ELF-1 (cell line): ENCODE measurements at places on chromosomes 3 and 15.

- no peak for DNase-seq
Measured at GRCh38 chr3:98647197-98647596, 53.8 kb upstream of the CPOX start.

DNA sequence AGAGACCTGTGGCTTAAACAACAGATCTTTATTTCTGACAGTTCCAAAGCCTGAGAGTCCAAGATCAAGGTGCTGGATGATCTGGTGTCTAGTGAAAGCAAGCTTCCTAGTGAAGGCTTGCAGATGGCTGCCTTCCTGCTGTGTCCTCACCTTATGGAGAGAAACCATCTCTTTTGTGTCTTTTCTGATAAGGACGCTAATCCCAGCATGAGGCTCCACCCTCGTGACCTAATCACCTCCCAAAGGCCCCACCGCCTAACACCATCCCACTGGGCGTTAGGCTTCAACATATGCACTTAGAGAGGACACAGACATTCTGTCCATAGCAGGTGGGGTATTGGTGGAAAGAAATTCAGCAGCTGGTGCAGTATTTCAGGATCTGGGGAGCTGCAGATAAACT is 19.8 kb upstream of the LYSMD4 start:
- peak; percentile 7 for DNase-seq

DNA sequence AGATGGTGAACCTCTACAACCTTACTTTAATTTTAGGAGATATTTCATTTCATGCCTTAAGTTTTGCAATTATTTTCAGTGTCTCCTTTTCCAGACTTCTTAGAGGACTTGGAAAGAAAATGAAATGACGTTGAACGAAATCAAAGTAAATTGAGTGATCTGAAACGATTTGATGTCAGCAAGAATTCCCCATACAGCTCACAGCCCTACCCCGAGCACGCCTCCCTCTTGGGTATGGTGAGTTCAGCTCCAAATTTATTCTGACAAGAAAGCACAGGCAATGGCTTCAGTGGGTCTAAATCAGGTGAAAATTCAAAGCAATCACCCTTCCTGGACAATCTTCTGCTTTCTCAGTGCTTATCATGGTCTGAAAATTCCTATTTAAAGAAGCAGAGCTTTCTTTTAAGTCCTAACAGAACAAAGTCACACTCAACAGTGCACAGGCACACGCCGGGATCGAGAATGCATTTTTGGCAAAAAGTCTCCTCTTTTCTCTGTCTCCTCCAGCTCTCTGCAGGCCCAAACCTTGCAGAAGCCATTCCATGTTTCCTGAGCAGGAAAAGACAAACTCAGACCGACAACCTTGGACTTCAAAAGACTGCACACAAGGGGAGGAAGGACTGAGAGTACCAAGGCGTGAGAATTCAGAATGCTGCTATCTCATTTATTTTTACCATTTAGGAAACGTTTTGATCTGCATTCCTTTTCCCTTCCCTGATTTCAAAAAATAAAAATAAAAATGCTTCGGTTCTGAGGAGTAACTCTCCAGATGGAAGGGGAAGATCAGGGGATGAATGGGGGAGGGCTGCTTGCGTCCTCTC is 72.0 kb downstream of the CCNL1 start:
- peak; percentile 21 for DNase-seq

DNA sequence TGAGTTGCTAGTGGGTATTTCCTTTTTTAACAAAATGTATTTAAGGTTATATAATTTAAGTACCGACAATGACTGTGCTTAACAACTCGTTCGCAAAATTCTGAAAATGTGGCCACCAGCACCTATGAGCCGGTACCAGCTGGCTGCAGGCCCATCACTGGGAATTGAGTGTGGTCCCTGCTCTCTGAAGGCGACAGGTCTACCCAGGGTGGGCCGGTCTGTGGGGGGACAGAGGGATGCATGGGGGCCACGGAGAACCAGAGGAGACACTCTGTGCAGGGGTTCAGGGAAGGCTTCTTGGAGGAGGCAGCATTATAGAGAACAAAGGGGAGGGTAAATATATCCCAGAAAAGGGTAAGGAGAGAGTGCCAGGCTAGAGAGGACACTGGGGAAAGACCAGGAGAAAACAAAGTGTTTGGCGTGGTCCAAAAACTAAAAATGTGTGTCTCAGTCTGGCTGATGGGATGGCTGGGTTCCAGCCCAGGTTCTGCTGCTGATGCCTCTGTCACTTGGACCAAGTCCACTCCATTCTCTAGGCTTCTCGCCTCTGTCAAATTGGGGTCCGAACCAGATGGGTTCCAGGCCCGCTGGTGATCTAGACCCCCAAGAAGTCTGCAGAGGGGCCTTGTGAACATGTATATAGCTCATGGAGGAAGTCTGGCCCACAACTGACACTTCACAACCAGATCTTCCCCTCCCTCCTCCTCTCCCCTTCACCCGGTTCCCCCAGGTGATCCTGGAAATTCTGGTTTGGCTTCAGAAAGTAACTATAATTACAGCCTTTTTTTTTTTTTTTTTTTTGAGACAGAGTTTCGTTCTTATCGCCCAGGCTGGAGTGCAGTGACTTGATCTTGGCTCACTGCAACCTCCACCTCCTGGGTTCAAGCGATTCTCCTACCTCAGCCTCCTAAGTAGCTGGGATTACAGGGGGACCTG is 10.7 kb upstream of the CYP11A1 start:
- no peak for DNase-seq

- DNase-seq = no peak
Measured at GRCh38 chr3:17905996-17906395, 163.6 kb upstream of the TBC1D5 start.

- DNase-seq = no peak
Measured at GRCh38 chr3:164673738-164674137, 404.6 kb downstream of the SI start.

GRCh38 chr15:73318463-73319351 is 50.1 kb downstream of the HCN4 start:
- DNase-seq = peak; percentile 71

DNA sequence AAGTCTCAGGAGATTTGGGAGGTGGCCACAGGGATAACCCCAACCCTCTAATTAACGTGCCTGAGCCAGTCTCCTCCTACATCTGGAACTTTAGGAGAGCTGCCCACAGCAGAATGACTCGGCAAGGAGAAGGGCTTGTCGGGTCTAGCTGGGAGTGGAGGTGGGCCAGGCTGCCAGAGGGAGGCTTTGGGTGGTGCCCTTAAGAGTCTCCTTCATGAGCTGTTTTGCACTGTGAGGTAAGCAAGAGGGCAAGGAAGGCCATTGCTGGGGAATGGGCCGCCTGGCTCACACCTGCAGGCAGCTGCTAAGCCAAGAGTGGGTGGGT is 3.6 kb upstream of the TNK2 start:
- DNase-seq = peak; percentile 55

DNA sequence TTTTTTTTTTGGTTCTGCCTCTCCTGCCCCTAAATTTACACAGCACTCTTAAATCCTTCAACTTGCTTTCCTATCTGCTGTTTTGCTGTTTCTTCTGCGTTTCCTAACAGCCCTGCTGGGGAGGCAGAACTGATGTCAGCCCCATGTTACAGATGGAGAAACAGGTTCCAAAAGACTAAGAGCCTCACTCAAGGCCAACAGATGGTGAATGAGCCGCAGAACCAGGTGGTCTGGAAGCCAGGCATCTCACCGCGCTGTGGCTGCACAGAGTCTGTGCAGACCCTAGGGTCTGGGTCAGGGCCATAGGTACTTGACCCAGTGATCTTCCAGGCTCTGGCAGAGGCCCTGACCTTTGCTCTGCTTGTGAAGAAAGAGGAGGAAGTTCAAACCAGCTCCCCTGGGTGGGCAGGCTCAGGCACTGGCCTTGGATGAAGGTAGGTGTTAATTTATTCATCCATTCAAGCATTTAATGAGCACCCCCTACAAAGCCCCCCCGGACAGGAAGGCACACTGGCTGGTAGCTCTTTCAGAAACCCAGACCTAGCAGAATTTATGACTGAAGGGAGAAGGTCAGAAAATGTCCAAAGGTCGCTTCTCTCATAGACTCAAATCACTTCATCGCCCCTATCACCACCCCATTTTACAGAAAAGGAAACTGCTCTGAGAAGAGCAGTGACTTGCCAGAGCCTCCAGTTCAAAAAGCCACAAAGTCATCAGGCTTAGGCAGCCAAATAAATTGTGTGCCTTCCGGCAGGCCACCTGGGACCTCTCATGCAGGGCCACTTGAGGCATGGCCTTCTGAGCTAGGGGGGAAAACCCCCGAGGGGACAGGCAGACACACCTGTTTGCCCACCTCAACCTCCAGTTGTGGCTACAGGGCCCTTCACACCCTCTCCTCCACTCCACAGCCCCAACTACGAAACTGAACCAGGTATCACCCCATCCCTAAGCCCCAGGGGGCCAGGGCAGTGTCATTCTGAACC is 2.7 kb downstream of the CHDH start:
- peak; percentile 15 for DNase-seq

DNA sequence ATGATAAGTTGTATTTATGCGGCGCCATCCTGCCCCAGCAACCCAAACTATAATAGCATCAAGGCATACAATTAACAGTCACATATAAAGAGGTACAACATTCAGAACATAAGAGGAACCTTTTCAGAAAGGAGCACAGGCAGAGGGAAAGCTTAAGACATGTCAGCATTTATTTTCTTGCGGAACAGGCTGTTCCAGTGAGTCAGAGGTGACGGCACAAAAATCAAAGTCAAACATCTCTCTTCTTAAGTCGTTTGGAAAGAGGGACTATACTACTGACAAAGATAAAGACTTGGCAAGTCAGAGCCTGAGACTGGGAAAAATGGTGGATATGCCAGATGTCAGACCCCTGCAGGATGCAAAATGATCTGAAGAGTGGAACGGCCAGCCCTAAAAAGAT is 128.4 kb downstream of the CTNNB1 start:
- DNase-seq = peak; percentile 37

- DNase-seq = no peak
Measured at GRCh38 chr15:99708563-99708962, 24.7 kb downstream of the LYSMD4 start.
